ENCODE measurements at places on chromosomes 11 and 22.
A peak's percentile ranks its signal among the peaks of the same experiment; 100 is the strongest.

- no peak overlapping the region for H3K27ac ChIP-seq
- no peaks in the 10 kb centered on the region for H3K27me3 ChIP-seq
- no peak for DNase-seq
- H3K4me1 ChIP-seq = peaks cover 30% of the 10 kb centered on the region
- no peak overlapping the region for H3K4me3 ChIP-seq
These were observed 4.3 kb downstream of the SMARCB1 start for GRCh38 chr22:23790819-23791737.

- H3K27me3 ChIP-seq = no peaks in the 10 kb centered on the region
- H3K4me3 ChIP-seq = peak overlapping the region; percentile 86
- peak overlapping the region; percentile 97 for H3K27ac ChIP-seq
- peaks cover 72% of the 10 kb centered on the region for H3K36me3 ChIP-seq
These were observed 8.0 kb downstream of the JAML start for GRCh38 chr11:118216621-118217481.

GRCh38 chr11:124285610-124286344 is 28.0 kb downstream of the OR8D1 start:
- H3K4me1 ChIP-seq = no peaks in the 10 kb centered on the region
- no peak for DNase-seq
- H3K4me3 ChIP-seq = no peak overlapping the region

- no peaks in the 10 kb centered on the region for H3K4me1 ChIP-seq
- no peak for DNase-seq
- no peak overlapping the region for H3K27ac ChIP-seq
- no peak overlapping the region for H3K4me3 ChIP-seq
These were observed 165.2 kb downstream of the LDLRAD3 start for GRCh38 chr11:36108881-36109589.

- no peaks in the 10 kb centered on the region for H3K27me3 ChIP-seq
- no peaks in the 10 kb centered on the region for H3K4me1 ChIP-seq
- no peaks in the 10 kb centered on the region for H3K36me3 ChIP-seq
- H3K4me3 ChIP-seq = no peak overlapping the region
These were observed 230.1 kb upstream of the DDI1 start for GRCh38 chr11:103806130-103806895.

- peaks cover 40% of the 10 kb centered on the region for H3K36me3 ChIP-seq
- peaks cover 57% of the 10 kb centered on the region for H3K4me1 ChIP-seq
- H3K27me3 ChIP-seq = no peaks in the 10 kb centered on the region
- peak overlapping the region; percentile 98 for H3K27ac ChIP-seq
- DNase-seq = no peak
These were observed 704 bp upstream of the CFL1 start for GRCh38 chr11:65858681-65859087.

GRCh38 chr11:34791780-34792542 is 124.2 kb downstream of the APIP start:
- H3K27ac ChIP-seq = peak overlapping the region; percentile 44
- H3K27me3 ChIP-seq = peaks cover 10% of the 10 kb centered on the region
- no peak overlapping the region for H3K4me3 ChIP-seq
- peaks cover 4% of the 10 kb centered on the region for H3K4me1 ChIP-seq
- DNase-seq = no peak

- DNase-seq = no peak
- no peak overlapping the region for H3K4me3 ChIP-seq
- H3K36me3 ChIP-seq = no peaks in the 10 kb centered on the region
- no peaks in the 10 kb centered on the region for H3K4me1 ChIP-seq
- H3K27ac ChIP-seq = no peak overlapping the region
These were observed 54.0 kb upstream of the SEZ6L start for GRCh38 chr22:26115266-26115665.

DNA sequence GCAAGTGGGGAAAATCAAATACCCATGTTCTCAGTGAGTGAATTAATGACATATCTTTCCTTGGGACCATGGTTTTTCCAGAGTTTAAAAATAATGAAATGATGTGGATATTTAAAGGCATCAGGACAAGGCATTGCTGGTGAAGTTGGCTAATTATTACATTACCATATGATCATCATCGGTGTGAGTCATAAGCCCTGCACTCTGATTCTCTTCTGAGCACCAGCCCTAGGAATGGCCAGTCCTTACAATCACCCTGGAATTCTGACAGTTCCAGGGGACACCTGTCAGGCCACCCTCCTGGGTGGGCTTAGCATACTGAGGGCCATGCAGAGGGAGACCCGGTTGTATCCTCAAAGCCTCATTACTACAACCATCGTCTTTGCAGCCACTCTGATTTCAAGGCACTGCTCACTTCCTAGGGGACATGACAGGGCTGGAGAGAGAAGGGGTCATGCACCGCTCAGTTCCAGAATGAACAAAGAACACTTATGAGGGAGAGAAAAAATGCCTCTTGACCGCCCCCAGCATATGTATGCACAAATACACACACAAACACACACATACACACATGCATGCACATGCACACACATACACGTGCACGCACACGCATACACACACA is 365.0 kb downstream of the MIAT start:
- no peaks in the 10 kb centered on the region for H3K36me3 ChIP-seq
- no peaks in the 10 kb centered on the region for H3K4me1 ChIP-seq
- H3K4me3 ChIP-seq = no peak overlapping the region
- no peak overlapping the region for H3K27ac ChIP-seq
- peaks cover 36% of the 10 kb centered on the region for H3K27me3 ChIP-seq
- DNase-seq = no peak

GRCh38 chr11:86800960-86801272 is 574 bp downstream of the PRSS23 start:
- peaks cover 30% of the 10 kb centered on the region for H3K4me1 ChIP-seq
- H3K27me3 ChIP-seq = peaks cover 79% of the 10 kb centered on the region
- peak overlapping the region; percentile 25 for H3K27ac ChIP-seq
- DNase-seq = no peak

DNA sequence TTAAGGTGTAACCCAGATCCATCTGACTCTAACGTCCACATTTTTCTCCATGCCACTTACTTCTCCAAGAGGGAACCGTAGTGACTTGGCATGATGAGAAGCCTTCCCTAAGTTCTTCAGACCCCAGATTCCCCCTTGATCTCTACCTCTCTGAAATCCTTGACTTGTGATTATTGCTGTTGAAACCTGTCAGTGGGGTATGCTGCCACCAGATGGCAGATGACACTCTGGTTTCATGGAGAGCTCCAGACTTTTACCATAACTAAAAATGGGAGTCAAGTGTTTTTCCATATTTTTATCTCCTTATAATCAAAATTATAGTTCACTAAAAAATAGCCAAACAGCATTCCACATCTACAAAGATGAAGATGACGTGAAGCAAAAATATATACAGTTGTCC is 504.2 kb downstream of the SOX6 start:
- H3K4me1 ChIP-seq = no peaks in the 10 kb centered on the region
- DNase-seq = no peak
- H3K4me3 ChIP-seq = no peak overlapping the region

DNA sequence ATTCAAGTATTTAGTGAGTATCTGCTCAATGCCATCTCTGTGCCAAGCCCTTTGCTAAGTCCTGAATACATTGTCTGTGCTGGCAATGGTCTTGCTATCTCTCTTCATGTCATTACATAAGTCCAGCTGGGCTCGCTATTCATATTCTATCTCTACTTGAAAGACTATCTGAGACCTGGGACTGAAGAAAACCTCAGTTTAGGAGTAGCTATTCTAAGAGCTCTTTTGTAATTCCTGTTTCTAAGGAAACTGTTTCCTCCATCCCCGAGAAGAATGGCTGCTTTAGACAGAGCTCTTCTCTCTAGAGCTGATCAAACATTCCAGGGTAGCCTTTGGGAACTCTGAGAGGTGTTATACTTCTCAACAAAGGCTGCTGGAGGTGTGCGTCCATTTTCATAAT is 33.0 kb downstream of the SLC17A6 start:
- no peaks in the 10 kb centered on the region for H3K36me3 ChIP-seq
- no peak overlapping the region for H3K27ac ChIP-seq
- H3K4me3 ChIP-seq = no peak overlapping the region
- H3K4me1 ChIP-seq = no peaks in the 10 kb centered on the region
- H3K27me3 ChIP-seq = peaks cover 8% of the 10 kb centered on the region

DNA sequence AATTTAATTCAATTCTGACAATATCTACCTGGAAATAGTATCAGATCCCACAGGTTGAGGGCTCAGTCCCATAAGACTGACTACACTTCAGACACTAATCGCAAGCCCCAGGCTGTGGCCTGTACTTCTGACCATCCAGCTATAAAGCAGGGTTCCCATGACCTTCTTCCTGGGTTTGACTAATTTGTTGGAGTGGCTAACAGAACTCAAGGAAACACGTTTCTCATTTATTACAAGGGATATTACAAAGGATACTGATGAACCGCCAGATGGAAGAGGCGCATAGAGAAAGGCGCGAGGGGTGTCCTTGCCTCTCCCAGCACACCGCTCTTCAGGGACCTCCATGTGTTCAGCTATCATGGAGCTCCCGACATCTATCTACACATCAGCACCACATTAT is 13.7 kb downstream of the CLTCL1 start:
- no peak for DNase-seq
- H3K27me3 ChIP-seq = no peaks in the 10 kb centered on the region
- H3K4me3 ChIP-seq = no peak overlapping the region
- no peaks in the 10 kb centered on the region for H3K36me3 ChIP-seq

DNA sequence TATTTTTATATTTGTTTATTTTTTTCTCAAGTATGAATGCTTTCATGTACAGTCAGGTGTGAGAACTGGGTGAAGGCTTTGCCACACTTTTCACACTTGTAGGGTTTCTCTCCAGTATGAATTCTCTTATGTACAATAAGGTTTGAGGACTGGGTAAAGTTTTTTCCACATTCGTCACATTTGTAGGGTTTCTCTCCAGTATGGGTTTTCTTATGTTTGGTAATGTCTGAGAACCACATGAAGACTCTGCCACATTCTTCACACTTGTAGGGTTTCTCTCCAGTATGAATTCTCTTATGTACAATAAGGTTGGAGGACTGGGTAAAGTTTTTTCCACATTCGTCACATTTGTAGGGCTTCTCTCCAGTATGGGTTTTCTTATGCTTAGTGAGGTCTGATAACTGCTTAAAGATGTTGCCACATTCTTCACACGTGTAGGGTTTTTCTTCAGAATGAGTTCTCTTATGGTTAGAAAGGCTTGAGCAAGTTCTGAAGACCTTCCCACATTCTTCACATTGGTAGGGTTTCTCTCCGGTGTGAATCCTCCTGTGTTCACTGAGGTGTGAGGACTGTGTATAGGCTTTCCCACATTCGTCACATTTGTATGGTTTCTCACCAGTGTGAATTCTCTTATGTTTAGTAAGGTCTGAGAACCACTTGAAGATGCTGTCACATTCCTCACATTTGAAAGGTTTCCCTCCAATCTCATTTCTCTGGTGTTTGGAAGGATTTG is 19.7 kb downstream of the ZNF195 start:
- no peaks in the 10 kb centered on the region for H3K27me3 ChIP-seq
- H3K4me3 ChIP-seq = no peak overlapping the region
- DNase-seq = no peak
- H3K4me1 ChIP-seq = no peaks in the 10 kb centered on the region
- peaks cover 57% of the 10 kb centered on the region for H3K36me3 ChIP-seq

DNA sequence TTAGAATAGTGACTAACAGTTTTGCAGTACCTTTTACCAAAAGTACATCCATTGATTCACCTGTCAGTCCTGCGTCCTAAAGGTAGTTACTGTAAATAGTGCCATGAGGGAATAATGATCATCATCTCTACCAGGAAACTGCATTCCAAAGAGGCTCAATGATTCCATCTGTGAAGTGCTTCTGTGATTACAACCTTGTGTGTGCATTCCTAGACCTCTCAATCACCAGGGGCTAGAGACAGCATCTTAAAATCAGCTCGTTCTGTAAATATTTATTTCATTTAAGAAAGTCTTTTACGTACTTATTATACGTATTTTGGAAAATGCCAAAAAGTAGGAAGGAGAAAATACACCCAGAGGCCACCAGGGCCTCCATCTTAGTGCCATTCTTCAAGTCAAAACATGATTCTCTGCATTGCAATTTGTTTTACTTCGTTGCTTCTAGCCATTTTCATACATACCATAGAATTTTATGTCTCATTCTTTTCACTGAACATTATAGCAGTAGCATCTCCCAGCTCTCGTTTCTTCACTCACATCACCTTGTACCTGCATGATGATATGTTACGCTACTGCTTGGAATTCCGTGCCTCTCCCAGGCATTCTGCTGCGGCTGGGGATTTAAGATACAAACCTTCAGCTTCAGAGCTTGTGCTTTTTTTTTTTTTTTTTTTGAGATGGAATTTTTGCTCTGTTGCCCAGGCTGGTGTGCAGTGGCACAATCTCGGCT is 117.0 kb downstream of the SEZ6L start:
- H3K4me1 ChIP-seq = no peaks in the 10 kb centered on the region
- H3K27me3 ChIP-seq = peaks cover 3% of the 10 kb centered on the region
- H3K27ac ChIP-seq = no peak overlapping the region
- no peak for DNase-seq

DNA sequence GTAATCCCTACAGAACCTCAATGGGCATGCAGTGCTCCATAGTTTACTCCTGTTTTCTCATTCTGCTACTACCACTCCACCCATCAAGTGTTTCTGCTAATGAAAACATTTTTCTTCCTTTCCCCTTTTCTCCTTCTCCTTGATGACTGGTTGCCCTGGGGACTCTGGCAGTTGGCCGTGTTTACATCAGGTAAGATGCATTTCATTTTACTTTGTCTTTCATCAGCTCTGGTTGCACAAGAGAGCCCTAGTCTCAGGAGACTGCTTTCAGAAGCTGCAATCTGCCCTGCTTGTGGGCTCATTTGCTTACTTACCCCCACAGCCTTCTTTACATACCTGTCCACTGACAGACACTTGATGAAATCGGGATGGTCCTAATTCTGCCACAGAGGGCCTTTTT is 19.6 kb upstream of the LIMK2 start:
- H3K27me3 ChIP-seq = no peaks in the 10 kb centered on the region
- no peaks in the 10 kb centered on the region for H3K4me1 ChIP-seq
- no peak overlapping the region for H3K27ac ChIP-seq
- H3K36me3 ChIP-seq = peaks cover 11% of the 10 kb centered on the region

GRCh38 chr11:124970925-124971324 is 16.9 kb downstream of the CCDC15 start:
- H3K27ac ChIP-seq = no peak overlapping the region
- DNase-seq = no peak
- no peak overlapping the region for H3K4me3 ChIP-seq
- no peaks in the 10 kb centered on the region for H3K4me1 ChIP-seq
- H3K36me3 ChIP-seq = peaks cover 7% of the 10 kb centered on the region

DNA sequence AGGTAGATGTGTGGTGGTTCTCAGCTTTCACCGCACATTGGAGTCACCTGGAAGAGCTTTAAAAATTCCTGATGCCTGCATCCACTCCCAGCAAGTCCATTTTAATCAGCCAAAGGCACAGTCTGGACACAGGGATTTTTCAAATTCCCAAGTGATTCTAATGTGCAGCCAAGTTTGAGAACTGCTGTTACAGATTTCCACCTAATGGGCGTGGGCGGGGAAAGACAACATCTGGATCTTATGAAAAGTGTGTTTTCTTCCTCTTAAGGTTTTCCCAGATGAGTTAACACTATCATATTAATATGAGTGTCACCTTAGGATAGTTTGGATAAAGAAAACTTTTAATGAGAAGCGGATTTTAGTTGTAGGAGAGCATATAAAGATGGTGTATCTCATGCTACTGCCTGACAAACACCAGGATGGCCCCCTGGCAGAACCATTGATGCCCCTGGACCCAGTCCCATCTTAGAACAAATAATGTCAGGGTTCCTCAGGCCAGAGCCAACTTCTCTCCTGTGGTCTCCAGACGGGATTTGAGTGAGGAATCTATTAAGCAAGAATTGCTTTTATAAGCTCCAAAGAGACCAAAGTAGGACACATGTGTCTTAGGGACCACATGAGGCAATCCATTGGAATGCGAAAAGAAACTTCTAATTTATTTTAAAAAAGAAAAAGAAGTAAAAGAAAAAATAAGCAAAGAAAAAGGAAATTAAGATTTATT is 31.9 kb downstream of the POU2AF1 start:
- H3K27ac ChIP-seq = no peak overlapping the region
- H3K4me3 ChIP-seq = no peak overlapping the region
- H3K36me3 ChIP-seq = no peaks in the 10 kb centered on the region

GRCh38 chr22:32745251-32745995 is 56.1 kb upstream of the TIMP3 start:
- H3K4me3 ChIP-seq = no peak overlapping the region
- no peak overlapping the region for H3K27ac ChIP-seq
- no peaks in the 10 kb centered on the region for H3K4me1 ChIP-seq
